ENCODE measurements at places on chromosomes 1 and 21.

GRCh38 chr1:23020706-23021405, 1.6 kb downstream of the KDM1A start:
- no peak for DNase-seq

DNA sequence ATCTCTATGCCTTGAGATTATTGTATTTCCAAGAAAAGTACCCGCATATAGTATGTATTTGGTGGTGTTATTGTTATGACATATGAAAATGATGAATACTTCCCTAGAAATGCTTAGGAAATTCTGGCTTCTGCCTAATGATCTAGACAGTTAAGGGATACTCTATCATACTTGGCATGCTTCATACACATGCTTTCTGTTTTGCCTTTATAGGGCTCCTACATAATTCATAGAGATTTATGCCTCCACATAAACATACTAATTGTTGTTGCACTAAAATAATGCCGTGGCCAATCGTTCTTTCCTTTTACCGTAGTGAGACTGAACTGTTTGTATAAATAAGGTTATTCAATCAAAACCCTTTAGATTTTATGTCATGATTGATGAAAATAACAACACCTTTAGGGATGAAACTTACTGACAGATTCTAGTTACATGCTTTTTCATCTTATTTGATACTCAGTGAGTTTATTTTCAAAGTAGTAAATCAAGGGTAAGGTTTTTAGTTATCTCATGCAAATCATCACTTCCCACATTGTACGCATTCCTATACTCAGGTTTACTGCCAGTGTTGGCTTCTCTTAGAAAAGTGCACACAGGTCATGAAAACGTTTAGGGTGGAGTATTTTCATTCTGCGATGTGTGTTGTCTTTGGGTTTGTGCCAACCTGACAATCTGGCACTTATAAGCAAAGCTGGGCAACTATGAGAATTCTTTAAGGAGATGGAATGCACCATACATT, 40.5 kb upstream of the SCYL3 start:
- no peak for DNase-seq

- DNase-seq = no peak
Observed at GRCh38 chr1:81179242-81179641, 621.5 kb upstream of the ADGRL2 start.

DNA sequence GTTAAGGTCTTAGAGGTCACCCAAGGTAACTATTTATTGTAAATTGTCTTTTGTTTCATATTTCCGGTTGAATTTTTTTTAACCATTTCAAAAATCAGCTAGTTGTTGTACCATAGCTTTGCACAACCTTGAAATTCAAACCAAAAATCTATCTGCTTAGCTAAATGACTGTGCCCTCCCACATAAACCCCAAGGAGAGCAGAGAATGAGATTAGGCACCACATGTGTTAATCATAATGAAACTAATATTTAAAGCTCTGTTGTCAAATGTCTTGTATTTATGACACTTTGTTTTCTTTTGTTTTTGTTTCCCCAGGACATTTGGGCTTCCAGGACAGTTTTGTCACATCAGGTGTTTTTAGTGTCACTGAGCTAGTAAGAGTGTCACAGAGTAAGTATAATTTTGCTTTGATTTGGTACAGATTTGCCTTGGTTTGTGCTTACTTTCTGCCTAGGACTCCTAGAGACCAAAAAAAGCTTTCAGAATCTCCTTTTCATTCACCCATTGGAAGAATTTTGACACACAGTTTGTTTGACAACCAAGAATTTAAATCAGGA, 249.9 kb downstream of the NFIA start:
- DNase-seq = no peak

DNA sequence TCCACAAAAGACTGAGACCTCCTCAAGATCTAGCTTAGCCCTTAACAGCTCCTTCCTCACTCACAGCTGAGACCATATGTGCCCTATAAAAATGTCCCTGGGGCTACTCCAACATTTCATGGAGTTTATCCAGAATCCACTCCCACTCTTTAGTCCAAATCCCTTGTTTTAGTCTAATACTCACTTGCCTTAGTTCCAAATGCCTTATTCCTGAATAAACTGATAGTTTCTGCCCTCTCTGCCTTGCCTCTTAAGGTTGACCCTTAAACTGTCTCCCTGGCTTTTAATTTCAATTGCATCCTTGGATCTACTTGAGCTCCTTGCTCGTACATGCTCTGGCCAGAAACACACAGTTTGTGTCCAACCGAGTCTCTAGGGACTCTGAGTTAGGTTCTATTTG, 47.3 kb upstream of the LYPLAL1 start:
- DNase-seq = no peak

DNA sequence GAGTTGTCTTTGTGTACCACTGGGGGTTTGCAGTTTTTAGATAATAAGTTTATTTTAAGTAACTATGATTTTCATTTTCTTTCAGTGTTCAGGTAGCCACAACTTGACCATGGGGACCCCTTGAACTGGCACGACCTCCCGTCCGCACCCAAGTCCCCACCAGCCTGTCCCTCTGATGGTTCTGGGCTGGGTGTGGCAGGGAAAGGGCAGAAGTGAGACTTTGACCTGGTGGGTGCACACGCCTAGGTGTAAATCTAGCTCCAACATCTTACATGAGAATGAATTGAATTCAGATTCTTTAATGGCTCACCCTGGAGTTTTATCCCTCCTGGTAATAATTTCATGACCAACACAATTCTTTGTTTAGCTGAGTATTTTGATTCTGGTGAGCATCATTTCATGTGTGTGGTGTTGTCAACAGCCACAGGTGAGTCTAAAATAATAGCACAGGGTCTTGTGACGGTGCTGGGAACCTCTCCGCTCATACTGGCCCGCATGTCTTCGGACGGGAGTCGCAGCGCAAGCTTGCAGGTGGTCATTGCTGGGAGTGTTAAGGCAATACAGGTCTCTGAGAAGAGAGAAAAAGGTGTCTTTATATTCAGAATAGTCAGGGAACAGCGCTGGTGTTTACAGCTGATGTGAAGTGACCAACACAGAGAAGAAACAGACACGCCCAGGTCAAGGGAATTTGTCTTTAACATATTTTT, 50.8 kb upstream of the POFUT2 start:
- DNase-seq = no peak

DNA sequence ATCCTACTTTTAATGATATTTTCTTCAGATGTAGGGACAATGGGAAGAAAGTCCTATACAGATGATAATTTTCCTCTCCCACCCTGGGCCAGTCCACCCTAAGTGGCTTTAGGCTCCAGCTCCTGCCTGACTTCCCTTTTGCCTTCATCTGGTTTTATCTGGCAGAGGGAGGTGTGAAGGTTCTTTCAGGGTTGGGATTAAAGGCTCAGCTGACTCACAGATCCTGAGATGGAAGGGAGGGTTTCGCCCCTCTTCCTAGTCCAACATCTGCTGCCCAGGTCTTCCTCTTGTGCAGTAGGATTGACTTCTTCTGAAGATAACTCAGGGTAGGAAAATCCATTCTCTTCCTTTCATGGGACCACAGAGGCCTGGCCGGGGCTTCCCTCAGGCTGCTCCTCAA, 362.4 kb upstream of the KAZN start:
- no peak for DNase-seq

- DNase-seq = no peak
Observed at GRCh38 chr1:9758559-9759121, 65.1 kb downstream of the CLSTN1 start.

- DNase-seq = peak; percentile 3
Observed at GRCh38 chr1:186179231-186179630, 195.8 kb downstream of the TPR start.

- DNase-seq = no peak
Observed at GRCh38 chr1:215114154-215114933, 31.8 kb downstream of the KCNK2 start.

DNA sequence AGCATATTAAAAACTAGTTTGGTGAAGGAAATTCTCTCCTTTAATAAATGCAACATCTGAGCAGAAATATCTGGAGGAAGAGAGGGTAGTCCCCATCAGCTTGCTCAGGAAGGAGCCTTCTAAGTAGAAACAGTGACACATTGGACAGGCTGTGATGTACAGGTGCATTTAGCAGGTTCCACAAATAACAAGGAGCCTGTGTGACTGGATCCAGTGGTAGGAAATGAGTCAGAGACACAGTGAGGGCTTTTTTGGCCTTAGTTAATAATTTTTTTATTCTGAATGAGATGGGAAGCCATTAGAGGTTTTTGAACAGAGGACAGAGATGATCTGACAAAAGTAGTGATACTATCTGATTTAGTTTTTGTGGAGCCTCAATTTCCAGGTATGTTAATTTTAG, 738.9 kb upstream of the PTBP2 start:
- DNase-seq = no peak

DNA sequence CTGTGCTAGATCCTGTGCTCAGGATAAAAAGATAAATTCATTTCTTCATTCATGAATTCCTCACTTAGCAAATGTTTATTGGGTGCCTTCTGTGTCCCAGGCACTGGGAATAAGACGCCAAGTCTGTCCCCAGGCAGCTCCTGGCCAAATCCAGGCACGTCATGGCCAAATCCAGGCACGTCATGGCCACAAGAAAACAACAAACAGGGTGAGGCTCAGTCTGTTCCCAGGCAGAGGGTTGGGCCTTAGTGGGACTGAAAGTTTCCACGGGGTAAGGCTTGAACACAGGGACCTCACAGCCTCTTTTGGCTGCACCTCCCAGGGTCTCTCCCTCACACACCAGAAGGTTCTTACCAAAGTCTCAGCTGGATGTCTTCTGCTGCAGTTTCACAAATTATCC, 95.7 kb downstream of the PAX7 start:
- no peak for DNase-seq

- DNase-seq = no peak
Observed at GRCh38 chr1:178241057-178241456, 147.2 kb downstream of the RASAL2 start.

- no peak for DNase-seq
Observed at GRCh38 chr1:84020151-84020550, 21.2 kb upstream of the TTLL7 start.

- no peak for DNase-seq
Observed at GRCh38 chr1:199109160-199109559, 470.3 kb downstream of the PTPRC start.

GRCh38 chr1:12505231-12505630, 112.8 kb downstream of the DHRS3 start:
- DNase-seq = no peak

- DNase-seq = no peak
Observed at GRCh38 chr1:18632783-18633421, 2.3 kb downstream of the PAX7 start.

- DNase-seq = no peak
Observed at GRCh38 chr1:200362421-200362820, 47.4 kb downstream of the ZNF281 start.

DNA sequence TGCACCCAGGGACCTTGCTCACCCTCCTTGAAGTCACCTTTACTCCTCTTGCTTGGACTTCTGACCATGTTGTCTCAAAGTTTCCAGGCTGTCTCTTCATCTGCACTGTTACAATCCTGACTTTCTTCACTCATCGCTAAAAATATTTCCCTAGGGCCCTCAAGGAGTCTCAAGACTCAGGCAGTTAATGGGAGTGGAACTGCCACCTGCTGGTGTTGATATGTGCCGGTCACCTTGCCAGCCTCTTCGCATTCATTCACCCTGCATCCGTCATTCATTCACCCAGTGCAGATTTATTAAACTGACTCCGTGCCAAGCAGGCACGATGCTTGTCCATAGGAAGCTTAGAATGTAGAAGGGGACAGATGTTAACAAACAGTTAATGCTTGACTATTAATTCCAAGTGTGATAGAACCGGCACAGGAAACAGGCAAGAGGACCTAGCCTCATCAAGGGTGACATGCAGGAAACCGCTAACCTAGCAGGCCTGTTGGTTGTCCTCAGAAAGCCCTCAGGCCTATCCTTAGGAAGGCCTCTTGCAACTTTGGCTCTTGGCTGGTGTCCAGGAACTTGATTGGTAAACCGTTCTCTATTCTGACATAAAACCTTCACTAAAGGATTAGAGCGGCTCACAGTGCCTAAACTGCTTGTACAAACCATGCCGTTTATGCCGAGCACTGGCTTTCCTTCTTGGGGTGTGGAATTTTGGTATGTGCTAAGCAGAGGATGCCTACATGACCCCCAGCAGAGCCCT, 342.2 kb downstream of the CAMTA1 start:
- no peak for DNase-seq

GRCh38 chr1:188188317-188188716, 1359.6 kb downstream of the PLA2G4A start:
- no peak for DNase-seq

- DNase-seq = no peak
Observed at GRCh38 chr1:71417421-71417820, 336.6 kb upstream of the ZRANB2 start.

DNA sequence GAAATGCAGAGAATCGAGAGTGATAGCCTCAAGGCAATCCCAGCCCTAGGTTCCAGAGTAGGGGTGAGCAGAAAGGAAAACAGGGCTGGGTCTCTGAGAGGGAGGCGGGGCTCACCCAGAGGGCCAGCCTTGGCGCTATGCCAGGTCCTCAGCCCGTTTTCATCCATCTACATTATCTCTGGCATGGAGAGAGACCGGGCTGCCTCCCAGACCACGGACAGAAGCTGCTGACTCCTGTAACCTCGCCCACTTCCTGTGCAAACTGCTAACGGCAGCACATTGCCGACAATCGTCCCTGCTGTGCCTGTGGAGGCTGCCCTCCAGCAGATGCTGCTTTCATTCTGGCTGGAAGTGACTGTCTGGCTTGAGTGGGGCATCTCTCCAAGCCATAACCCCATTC, 569.1 kb downstream of the NPHP4 start:
- peak; percentile 62 for DNase-seq

DNA sequence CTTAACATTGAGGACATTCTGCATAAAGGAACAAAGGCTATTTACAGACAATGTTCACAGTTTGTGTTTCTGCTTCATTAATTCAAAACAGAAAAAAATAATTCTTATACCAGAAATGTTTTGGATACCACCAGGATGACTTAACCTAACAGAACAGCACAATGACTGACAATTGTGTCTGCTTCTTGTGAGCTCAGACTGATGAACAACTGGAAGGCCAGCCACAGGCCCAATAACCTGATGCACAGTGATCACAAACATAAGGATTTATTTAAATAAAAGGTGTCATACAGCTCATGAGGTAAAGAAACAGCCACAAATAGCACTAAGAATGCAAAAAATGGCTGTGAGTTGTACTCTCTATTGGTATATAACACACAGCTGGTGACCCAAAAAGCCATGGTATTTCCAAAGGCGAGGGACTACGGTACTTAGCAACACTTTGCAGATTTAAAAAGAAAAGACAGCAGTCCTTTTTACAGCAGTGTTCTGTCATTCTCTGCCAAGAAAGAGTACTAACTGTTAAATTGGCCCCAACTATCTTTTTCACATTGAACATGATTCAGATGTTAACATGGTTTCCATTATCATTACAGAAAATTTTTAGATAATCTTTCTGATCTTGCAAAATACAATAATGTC, 32.1 kb upstream of the DDAH1 start:
- no peak for DNase-seq
